A549 treated with Hydrocortisone at 1 μM for 4 hours (cell line): ENCODE measurements at places on chromosomes 5 and 9. TPM values are rescaled to one million over a fixed set of nuclear protein-coding genes. Genes with fewer than 3 reads are reported as not detected.

CCDC112 gene
- 6.5 to 9.2 TPM (median 7.6 TPM) in 5 replicates for total RNA-seq

DIPK1B gene
- total RNA-seq: 6.4 to 9.1 TPM (median 8.0 TPM) in 5 replicates

PCDHA9 gene
- total RNA-seq: not detected in 5 replicates

NSG2 gene
- 0.05 TPM in 1 of 5 replicates, not detected in the others for total RNA-seq

CNTFR gene
- total RNA-seq: 0.07 to 0.17 TPM (median 0.14 TPM) in 5 replicates

CARD9 gene
- total RNA-seq: 0.81 to 1.7 TPM (median 0.97 TPM) in 5 replicates

ZNF300 gene
- 2.0 to 3.0 TPM (median 2.3 TPM) in 5 replicates for total RNA-seq

SLC1A3 gene
- total RNA-seq: 0.09 TPM in 1 of 5 replicates, not detected in the others

GZMA gene
- total RNA-seq: not detected in 5 replicates

NOXA1 gene
- total RNA-seq: 0.79 to 1.8 TPM (median 1.7 TPM) in 5 replicates

HCN1 gene
- not detected in 5 replicates for total RNA-seq

LRRC8A gene
- 114 to 133 TPM (median 130 TPM) in 5 replicates for total RNA-seq
